Renal pelvis (tissue), 12 donors: ENCODE measurements at places on chromosomes 7 and 10. TPM values are rescaled to one million over a fixed set of nuclear protein-coding genes. Genes with fewer than 3 reads are reported as not detected.

GRCh38 chr10:103109821-103110220, 83.3 kb downstream of the NT5C2 start:
- no peak for DNase-seq

DNA sequence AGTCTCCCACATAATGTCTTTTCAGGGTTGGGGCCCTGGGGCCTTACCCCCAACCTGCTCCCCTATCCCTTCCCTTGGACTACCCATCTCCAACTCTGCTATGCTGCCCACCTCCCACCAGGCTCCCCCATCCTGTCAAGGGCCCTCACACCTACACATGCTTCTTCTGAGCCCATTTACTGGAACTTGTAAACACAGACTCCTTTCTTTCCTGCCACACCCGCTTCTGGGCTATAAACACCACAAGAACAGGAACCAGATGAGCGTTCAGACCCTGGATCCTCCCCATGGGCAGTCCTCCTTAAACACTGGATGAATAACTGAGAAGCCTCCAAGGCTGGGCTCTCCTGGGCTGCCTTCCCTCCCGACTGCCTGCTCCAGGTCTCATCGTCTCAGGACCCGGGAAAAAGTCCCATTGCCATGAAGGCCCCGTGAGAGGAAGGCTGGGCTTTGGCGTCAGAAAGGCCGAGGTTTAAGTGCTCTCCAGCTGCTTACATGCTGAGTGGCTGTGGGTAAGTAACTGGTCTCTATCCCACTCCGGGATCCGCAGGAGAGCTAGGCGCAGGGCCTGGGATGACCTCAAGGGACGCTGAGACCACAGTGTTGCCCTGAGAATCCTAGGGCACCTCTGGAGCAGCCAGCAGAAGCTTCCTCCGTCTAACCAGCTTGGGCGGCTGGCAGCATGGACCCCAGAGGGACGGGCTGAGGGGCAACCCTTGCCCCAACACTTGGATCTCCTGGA, 15.6 kb upstream of the CRHR2 start:
- no peak for DNase-seq

GRCh38 chr10:132443605-132443982, 46.6 kb downstream of the PWWP2B start:
- DNase-seq = no peak

GRCh38 chr7:24665564-24666294, 91.5 kb downstream of the GSDME start:
- DNase-seq = peak; percentile 42

Gene FFAR4
- not detected for polyA plus RNA-seq
